ENCODE measurements at places on chromosomes 2 and 18.

DNA sequence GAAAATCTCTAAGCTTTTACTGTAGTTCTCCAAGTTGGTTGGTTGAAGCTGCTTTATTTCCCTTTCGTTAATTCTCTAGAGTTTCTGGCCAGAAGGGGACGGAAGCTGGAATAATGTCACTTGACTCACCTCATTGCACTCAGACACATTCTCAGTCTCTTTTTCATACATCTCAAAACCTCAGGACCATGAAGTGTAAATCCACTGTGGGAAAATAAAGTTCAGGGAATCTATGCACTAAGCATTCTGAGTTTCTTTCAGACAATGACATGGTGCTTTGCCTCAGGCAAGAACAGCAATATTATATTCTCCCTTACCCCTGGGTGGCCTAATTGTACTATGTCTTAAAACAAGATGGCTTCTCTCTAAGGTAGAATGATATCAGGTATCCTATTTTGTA, 167.8 kb downstream of the PRPF40A start:
- no peak for DNase-seq

DNA sequence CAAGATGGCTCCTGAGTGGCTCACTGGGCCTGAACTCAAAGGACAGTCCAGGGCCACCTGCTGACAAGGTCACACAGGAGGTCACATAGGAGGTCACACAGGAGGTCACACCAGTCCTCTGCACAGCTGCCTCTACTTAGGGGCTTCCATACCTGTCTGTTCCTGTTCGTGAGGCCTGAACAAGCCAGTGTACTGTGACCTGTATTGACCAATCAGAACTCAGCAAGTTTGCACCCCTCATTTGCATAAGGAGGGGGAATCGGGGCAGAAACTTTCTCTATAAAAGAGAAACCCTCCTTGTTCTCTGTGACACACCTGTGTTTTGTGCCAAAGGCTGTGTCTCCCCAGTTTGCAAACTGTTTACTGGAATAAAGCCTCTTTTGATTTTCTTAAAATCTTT, 478.9 kb downstream of the EIPR1 start:
- no peak for DNase-seq

- DNase-seq: no peak
Measured at GRCh38 chr2:200810998-200811332, 745 bp upstream of the BZW1 start.

GRCh38 chr18:59345556-59345955, 13.5 kb downstream of the LMAN1 start:
- DNase-seq: no peak

GRCh38 chr2:46552079-46552478, 72.7 kb downstream of the TMEM247 start:
- no peak for DNase-seq

DNA sequence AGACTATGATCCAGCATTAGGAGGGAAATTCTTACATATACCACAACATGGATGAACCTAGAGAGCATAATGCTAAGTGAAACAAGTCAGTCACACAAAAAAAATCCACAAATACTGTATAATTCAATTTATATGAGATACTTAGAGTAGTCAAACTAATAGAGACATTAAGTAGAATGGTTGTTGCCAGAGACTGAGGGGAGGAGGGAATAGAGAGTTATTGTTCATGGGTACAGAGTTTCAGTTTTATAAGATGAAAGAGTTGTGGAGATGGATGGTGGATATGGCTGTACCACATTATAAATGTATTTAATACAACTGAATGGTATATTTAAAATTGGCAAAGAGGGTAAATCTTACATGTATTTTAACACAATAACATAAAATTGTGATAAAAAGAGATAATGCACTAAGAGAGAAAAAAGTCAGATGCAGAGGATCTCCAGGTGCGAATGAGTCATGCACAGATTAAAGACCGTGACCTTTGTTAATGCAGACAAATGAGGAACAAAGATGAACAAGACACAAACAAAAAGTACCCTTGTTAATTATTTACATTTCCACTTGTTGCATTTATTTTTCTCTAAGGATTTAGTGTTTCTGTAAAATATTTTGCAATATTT, 541.7 kb upstream of the MEX3C start:
- no peak for DNase-seq

- DNase-seq: no peak
Measured at GRCh38 chr2:29113891-29114321, 1.3 kb upstream of the CLIP4 start.

GRCh38 chr2:215693999-215694580, 258.2 kb upstream of the FN1 start:
- no peak for DNase-seq

DNA sequence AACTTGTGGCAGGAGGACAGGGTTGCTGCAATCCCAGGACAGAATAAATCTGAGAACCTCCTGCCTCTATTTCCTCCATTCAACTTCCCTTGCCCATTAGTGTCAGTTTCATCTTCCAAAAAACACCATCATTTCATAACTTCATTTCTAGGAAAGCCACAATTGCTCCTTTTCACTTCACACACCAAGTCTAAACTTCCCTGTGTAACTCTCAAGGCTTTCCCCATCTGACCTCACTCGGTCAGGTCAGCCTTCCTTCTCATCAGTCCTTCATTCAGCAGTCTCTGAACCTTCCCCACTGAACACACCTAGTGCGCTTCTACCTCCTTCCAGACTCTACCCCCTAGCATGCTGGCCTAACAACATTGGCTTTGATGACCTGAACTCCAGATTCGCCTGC, 35.8 kb downstream of the TCF7L1 start:
- no peak for DNase-seq

DNA sequence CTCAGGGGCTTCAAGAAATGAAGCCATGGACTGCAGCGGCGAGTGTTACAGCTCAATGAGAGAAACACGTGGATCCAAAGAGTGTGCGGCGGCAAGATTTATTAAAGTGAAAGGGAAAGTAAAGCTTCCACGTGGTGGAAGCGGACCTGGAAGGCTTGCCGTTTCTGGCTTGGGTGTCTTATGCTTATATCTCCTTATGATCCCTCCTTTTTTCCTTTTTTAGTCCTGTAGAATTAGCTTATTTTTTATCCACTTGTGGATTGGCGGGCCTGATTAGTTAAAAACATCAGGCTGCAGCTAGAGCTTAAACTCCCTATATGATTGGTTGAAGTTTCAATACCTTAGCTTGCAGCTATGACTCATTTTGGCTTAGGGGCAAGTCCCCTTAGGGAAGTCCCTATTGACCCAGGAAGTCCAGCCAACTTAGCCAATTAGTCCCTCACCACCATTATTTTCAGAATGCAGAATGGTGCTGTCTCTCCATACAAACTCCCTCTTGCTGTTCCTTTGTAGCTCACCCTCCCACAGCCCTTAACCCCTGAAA, 11.6 kb upstream of the HNMT start:
- no peak for DNase-seq

DNA sequence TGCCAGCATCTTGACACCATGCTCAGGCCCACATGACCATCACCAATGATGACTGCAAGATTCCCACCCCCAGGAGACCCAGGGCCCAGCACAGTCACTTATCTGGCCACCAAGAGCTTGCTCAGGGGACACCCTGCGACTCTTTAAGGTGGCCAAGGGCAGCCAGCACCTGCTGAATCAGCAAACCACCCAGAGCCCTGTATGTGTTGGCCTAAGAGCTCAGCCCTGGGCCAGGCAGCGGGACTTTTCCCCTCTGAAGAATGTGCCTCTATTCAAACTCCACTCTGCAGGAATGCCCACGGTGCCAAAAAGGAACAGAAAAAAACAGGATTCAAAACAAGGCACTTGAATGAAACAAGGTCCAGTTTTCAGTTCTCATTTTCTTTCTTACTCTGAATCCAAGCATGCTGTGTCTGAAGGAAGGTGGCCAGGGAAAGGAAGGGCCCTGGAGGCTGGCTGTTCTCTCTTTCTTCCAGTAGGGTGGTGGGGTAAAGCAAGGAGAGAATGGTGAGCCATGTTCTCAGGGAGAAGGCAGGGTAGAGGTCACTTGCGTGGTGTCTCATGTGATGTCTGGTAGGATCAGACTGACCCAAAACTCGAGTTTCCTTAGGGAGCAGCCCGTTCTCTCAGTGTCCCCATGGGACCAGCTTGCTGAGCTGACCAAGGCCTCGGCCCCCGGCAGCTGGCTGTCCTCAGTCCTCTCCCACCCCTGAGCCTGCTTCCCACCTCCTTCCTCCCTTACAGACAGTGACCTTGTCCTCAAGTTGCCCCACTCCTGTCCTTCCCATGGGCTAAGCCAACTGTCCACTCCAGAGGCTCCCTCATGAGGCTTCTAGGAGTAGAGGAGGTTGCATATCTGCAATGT, 150.0 kb downstream of the RNF152 start:
- DNase-seq: no peak

- DNase-seq: no peak
Measured at GRCh38 chr2:187612857-187613256, 58.6 kb upstream of the TFPI start.

All from CD4-positive, alpha-beta T cell treated with Interleukin-6 at 100 ng/mL for 8 hours (primary cell).